Right lung (tissue), 10 donors: ENCODE measurements at places on chromosomes 7 and 10.

GRCh38 chr7:101922631-101923601, 105.5 kb downstream of the CUX1 start:
- no peak for DNase-seq

DNA sequence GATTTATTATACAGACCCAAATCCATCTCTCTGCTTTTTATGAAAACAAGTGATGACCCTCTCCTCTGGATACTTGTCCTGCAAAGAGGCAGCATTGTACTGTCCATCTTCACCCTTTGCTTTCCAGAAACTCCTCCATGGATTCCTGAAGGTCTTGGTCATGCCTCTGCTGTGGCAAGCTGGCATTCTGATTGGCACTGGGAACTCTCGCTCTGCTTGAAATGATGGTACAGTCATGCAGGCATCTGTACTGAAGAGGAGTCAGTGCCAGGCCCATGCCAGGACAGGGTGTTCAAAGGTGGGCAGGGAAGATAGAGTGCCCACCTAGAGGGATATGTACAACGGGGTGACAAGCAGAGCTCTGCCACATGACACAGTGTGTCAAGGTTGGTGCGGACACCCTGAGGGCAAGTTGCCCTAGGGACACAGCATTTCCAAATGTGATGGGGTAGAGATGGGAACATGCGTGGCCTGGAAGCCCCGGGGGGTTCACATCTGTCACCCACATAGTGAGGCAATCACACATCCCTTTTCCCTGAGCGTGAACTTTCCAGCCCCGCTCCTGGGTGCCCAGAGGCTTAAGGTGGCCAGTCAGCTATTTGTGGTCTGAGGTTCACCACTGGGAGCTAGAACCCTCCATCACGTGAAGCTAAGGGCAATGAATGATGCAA, 235.7 kb upstream of the TCERG1L start:
- no peak for DNase-seq

- no peak for DNase-seq
Observed at GRCh38 chr7:40371806-40372440, 237.1 kb downstream of the SUGCT start.

GRCh38 chr7:1501487-1502270, 2.5 kb downstream of the INTS1 start:
- DNase-seq: no peak

DNA sequence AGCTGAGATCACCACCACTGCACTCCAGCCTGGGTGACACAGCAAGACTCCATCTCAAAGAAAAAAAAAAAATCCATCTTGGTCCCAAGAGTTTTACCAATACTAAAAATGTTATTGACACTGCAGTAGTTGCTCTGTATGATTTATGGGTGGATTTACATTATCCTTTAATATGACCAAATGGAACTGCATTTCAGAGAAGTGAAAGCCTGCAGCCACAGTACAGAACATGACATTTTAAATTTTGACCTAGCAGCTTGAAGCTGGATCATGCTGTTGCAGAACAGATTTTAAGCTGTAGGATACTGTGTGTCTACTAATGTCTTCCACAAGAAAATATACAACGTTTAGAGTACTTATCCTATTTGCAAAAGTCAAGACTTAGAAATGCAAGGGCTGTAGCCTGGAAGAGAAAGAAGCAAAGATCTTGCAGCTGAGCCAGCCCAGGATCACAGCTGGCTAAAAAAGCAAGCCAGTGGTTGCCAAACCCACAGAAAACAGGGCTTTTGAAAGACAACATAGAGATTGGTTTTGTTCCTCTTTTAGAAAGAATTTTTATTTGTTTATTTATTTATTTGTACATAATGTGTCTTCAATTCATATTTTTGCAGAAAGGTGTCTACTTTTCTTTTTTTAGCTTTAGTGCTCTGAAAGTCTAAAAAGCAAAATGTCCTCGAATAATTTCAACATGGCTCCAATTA, 55.2 kb upstream of the WNT16 start:
- no peak for DNase-seq

DNA sequence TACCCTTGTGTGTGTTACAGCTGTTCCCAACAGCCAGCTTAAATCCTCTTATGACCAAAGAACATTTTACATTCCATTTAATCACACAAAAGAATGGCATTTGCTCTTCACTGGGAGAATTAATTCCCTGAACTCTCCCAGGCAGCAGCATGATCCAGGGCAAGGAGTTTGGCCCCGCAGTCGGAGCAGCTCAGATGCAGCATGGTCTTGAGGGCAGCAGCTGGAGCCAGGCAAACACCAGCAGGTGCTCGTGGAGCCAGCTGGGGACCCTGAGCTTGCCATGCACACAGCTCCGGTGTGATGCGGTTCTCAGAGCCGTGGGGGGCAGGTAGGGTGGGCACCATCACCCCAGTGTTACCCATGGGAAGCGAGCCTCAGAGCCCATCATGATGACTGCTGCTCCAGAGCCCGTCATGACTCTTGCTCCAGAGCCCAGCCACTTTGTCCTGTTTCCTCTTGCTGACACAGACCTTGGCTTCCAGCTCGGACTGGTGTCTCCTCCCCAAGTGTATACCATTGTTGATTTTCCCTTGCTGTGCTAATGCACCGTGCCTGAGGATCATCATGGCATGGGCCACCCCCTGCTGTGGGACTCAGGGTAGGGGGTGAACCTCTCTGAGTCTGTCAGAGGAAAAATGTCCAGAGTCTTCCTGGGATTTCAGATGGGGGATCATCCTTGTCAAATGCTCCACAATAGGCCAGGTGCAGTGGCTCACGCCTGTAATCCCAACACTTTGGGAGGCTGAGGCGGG, 75.8 kb downstream of the ZRANB1 start:
- DNase-seq: no peak

DNA sequence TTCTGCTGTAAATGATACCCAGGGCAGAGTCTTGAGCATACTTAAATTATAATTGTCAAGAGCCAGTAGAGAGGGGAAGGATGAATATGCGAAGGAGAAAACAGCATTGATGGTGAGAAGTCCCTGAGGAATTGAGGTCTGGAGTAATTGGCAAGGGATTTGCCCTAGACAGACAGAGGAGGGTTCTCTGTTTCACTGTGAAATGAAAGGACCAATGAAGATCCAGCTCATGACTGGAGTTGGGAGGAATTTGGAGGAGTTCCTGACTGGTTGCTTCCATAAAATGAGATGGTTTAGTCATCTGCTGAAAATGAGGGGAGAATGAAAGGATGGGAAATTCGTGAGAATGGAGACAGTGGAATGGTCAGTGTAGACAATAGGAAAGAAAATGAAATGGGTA, 6.8 kb downstream of the PRPF18 start:
- DNase-seq: no peak

GRCh38 chr10:4766454-4766853, 59.6 kb upstream of the AKR1E2 start:
- no peak for DNase-seq

DNA sequence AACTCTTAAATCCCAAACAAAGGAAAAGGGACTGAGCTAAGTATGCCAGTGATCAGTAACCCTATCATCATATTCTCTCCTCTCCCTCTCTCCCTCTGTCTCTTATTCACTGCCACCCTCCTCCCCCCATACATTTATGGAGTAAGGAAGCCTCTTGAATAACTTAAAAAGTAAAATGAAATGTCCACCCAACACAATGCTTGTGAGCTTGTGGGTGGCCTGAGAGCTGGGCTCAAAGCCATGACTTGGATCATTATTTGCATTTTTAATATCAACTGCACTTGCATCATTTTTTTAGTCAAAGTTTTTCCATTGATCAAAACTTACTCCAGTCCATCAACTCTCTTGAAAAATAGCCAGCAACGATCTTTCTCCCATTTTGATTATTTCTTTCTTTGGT, 46.8 kb downstream of the FAM107B start:
- DNase-seq: peak; percentile 48

- DNase-seq: no peak
Observed at GRCh38 chr7:140042386-140042670, 20.4 kb downstream of the PARP12 start.

- DNase-seq: no peak
Observed at GRCh38 chr7:141949021-141949420, 2.2 kb upstream of the CLEC5A start.

DNA sequence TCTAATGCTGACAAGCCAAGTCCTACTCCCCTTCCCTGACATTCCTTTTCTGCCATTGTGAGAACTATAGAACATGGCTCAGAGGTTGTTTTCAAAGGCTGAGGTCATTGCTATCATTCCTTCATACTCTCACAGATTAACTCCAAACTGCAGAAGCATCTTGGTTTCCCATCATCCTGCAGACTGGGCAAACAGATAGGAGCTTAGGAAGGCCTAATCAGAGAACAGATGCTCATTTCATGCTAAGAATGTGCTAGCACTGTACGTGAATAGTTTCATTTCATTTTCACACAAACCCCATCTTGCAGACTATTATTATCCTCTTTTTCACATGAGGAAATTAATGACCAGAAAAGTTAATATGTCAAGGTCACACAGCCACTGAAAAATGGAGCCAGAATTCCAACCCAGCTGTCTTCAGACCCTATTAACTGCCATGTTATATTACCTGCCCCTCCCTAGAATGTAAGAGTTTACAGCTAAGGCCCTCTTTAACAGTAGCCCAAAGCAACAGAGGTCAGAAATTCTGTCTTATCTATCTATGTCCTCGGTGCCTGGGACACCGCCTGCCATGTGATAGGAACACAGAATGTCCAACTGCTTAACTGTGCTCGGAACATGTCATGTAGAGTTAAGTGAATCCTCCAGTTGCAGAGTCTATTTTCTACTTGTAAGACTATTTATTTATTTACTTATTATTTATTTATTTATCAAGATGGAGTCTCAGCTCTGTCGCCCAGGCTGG, 2.9 kb upstream of the LCOR start:
- DNase-seq: no peak

DNA sequence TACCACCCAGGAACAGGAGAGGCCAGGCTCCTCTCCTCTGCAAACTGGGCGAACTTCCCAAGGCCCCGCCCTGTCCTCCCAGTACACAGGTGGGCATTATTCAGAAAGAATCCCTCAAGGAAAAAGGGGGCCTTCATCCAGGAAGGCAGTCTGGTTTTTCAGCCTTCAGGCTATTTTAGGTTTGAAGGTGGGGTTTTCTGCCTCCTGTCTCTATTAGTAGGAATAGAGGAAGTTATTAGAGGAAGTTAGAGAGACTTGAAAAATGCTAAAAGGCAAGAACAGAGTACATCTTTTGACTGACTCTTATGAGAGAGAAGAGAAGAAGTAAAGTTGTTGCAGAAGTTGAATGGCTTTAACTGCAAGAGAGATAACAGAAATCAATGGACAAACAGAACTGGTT, 250.9 kb upstream of the SORCS1 start:
- no peak for DNase-seq

DNA sequence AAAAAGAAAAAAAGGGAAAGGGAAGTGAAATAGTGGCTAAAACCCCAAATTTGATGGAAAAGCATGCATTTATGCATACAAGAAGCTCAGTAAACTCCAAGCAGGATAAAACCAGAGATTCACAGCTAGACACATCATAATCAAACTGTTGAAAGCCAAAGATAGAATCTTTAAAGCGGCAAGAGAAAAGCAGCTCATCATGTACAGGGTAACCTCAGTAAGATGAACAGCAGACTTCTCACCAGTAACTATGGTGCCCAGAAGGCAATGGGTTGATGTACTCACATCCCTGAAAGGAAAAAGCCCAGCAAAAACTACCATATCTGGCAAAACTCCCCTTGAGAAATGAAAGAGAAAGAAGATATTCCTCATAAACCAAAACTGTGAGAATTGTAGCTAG, 60.4 kb downstream of the TPST1 start:
- no peak for DNase-seq

DNA sequence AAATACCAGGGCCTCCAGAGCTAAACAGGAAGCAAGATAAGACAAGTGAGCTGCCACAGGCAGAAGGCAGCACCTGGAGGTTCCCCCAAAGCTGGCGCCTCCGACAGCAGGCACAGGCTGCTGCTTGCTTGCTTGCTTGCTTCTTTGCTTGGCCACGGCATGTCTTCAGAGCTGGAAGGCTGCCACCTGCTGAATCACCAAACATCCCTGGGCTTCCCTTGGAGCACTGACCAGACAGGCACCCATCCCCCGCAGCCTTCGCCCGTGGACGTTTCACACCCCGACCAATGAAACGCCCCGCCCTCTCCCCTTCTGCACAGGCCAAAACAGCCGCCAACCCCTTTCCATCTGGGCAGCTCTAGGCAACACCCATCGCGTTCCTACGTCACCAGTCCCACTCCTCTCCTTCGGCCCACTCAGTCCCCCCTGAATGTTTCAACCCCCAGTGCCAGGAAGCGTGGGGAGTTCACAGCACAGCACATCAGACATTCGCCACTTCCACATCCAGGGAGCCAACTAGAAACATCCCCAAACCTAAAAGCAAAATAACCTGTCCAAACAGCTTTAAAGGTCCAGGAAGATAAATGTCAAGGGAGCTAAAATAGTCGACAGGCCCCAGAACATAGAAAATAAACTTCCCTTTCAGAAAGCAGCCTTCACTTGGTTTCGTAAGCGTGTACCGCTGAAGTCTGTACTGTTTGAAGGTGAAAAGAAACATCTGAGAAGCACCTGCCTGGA, 1.6 kb downstream of the SGMS1 start:
- DNase-seq: peak; percentile 86
